Activated CD8-positive, alpha-beta memory T cell treated with anti-CD3 and anti-CD28 coated beads, Interleukin-2, amount 50 U/mL, for 48 hours (primary cell): ENCODE measurements at places on chromosomes 2 and 18.

DNA sequence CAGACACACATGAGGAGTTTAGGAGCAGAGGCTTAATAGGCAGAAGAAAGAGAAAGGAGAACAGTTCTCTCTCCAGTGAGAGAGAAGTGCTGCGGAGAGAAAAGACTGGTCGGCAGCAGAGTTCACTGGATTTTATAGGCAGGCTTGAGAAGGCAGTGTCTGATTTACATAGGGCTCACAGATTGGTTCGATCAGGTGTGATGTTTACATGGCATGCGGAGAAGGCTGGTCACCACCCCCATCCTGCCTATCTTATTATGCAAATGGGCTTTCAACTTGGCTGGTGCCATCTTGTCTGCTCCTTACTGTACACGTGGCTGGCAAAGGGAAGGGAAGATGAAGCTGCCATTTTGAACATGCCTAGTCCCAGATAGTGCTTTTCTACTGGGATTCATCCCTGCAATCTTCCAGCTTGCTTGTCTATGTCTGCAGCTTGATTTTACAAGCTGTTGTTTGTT lies 113.4 kb downstream of the AP1S3 start:
- no peak for DNase-seq

DNA sequence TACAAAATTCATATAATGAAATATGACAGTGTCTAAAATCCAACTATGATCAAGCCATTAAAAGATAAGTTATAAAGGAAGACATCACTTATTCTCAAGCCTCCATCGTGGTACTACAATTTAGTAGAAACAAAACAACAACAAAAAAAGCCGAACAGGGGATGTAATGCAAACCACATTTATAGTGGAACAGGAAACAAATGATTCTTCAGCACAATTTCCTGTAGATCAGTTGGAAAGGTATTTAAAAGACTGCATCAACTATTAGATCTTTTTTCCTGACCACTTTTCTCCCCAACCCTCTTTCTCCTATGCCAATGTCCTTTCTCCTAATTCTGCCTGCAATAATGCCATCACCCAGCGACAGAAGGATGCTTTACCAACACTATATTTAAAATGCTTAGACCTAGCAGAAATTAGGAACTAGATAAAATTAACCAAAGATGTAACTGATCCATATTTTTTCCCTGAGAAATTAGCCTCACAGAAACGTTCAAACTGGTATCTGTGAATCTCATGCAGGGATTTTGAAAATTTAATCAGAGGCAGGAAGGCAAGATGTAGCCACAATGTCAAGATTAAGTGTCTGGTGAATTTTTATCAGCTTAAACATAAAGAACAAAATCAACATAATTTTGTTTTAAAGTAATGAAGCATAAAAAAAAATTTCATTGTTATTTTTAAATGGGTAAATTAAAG lies 271.4 kb downstream of the TCF4 start:
- DNase-seq: no peak

DNA sequence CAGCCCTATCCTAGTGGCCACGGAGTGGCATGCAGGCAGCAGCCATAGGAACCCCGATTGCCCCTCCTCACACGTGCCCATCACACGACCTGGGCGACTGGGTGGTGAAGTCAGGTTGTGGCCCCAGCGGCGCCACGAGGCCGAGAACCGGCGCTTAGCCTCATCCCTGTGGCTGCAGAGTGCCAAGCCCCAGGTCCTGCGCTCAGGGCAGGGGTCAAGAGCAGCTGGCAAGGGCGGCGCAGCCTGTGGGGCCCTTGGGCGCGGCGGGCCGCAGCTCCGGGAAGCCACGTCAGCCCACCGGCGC lies 73.3 kb downstream of the RPIA start:
- DNase-seq: no peak

DNA sequence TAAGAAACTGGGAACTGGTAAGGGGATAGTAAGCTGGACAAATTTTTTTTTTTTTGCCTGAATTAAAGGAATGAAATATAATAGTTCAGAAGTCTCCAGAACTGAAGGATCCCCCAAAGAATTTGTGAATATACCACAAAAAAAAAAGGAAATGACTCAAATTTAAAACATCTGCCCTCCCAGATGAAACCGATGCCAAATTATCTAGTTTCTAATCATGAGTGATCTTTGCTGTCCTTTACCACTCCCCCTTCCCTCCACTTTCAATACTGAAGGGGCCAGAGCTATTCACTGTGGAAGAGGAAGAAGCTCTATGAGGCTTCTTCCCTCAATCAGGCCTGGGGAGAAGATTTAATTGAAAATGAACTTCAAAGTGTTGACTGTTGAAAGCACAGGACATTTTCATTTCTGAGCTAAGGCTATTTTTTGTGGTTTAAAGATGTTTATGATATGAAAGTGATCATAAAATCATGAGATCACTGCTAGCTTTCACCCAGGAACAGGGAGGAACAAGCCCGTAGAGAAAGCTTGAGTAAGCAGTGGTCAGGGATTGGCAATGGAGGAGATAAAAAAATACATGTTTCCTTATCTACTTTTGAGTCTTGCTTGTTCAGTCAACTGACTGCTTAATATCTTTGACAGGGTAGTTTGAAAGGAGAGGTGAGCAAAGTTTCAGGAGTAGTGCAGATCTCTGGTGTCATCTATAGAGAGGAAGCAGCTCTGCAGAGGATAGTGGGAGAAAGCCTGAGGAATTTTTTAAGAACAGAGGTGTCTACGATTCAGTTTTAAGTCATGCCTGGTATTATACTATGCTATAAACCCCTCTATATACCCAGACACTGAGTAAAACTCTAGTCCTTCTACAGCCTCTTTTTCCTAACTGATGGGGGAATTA lies 409.5 kb upstream of the FIGN start:
- DNase-seq: no peak
